Stimulated activated CD4-positive, alpha-beta T cell treated with anti-CD3 and anti-CD28 coated beads, TNF-alpha, amount 100 ng/mL, for 1 hour (primary cell): ENCODE measurements at places on chromosomes 5 and 9.

- DNase-seq = no peak
Measured at GRCh38 chr5:4373051-4373820, 766.9 kb upstream of the ADAMTS16 start.

- DNase-seq = no peak
Measured at GRCh38 chr5:45793638-45794532, 97.7 kb upstream of the HCN1 start.

DNA sequence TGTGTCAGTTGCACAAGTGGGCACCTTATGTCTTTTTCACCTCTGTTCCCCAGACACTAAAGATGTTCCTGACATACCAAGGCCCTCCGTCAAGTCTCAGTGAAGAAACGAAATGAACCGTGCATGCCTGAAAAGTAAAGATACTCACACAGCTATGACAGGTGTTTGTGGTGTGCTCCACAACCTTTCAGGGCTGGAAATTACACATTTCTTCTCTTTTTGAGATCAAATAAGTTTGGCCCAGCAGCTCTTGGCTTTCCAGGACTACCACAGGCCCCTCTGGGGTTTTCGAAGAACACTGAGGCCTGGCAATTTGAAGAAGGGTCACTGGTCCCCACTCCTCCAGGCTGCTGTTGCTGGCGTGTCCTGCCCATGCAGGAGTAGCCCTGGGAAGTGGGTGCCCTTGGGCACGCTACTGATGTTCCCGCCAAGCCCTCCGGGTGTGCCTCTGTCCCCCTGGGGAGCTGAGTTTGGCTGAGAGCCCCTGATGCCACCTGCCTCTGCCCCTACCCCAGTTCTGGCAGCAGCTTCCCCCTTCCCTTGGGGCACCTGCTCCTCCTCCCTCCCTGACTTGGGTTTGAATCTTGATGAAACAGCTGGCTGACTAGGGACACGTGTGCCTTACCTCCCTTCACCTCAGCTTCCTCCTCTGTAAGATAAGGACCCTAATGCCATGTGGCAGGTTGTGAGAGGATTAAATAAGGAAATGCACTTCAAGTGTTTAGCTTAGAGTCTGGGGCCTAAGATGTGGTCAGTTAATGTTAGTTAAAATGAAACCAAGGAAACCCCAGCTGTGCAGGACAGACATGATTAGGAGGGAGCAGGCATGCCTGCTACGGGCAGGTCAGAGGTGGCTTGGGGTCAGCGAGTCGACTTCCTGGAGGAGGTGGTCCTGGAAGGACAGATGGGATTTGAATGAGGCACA lies 49.1 kb upstream of the GADD45G start:
- no peak for DNase-seq

GRCh38 chr9:93043122-93043521 lies 15.4 kb upstream of the SUSD3 start:
- DNase-seq = no peak

DNA sequence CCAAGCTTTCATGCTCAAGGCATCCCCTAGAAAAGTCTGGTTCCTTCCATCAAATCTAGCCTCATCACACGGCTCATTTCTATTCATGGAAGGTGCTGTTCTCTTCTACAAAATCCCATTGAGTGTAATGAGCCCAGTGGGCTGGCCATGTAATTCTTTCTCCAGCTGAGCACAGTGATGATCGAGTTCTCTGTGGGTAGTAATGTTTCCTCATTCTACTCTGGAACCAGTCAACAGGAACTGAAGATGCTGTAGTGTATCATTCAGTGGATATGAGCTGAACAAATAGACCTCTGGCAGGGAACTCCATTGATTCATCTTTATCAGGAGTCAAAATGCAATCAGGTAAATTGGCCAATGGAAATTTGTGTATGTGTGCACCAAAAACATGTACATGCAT lies 149.2 kb downstream of the LRRC70 start:
- no peak for DNase-seq

- DNase-seq = no peak
Measured at GRCh38 chr5:80481019-80481893, 6.6 kb upstream of the FAM151B start.

GRCh38 chr9:121935739-121936138 lies 157.4 kb downstream of the TTLL11 start:
- no peak for DNase-seq

GRCh38 chr5:124438903-124439281 lies 307.5 kb downstream of the ZNF608 start:
- no peak for DNase-seq

DNA sequence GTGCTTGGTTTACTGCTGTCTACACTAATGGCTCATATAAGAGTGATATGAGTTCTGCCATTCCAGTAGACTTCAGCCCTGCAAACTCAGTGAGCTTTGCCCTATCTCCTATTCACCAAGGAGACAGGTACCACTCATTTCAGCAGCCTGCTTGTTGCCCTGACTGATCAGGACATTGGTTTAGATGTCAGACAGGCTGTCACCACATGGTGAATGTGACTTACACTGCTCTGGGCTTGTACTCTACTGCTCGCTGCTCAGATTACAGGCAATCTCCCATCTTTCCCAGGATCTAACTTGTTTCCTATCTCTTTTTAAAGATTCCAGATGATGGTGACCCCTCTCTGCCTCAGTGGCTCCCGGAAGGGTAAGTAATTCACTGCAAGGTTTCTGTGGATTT lies 123.3 kb upstream of the RUSC2 start:
- DNase-seq = no peak

DNA sequence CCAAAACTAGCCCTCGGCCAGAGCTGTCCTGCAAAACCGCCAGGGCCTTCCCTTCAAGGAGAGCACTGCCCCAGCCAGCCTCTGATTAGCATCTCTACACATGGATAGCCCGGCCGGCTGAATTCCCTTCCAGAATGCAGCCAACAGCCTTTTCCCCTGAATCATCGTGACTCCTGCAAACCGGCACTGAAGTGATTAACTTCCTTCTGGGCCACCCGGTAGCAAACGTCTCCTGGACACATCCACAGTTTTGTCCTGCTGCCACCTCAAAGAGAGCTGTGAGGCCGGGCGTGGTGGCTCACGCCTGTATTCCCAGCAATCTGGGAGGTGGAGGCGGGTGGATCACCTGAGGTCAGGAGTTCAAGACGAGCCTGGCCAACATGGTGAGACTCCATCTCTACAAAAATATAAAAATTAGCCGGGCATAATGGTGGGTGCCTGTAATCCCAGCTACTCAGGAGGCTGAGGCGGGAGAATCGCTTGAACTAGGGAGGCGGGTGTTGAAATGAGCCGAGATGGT lies 21.1 kb upstream of the EEIG1 start:
- DNase-seq = no peak

- no peak for DNase-seq
Measured at GRCh38 chr5:158560170-158560569, 539.5 kb downstream of the EBF1 start.

DNA sequence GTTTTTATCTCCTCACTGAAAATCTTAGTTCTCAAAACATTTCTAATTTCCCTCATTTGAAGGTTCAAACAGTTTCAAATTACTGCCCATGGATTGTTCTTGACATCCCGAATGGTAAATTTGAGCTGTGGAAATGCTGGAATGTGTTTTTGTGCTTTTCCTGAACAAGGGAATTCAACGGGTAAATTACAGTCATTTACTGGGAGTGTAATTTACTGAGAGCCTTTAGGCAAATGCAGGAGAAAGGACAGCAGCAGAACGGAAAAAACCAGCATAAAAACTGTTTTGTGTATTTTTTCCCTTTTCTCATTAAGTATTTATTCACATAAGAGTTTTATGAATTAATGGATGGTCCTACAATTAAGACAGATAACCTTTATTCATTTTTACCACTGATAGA lies 139.2 kb downstream of the PBX3 start:
- no peak for DNase-seq

- DNase-seq = no peak
Measured at GRCh38 chr5:118211606-118212005, 776.7 kb downstream of the DTWD2 start.

GRCh38 chr5:139394654-139395566 lies at the start of gene PROB1:
TSS of gene PROB1 (minus strand) at chr5:139395104. CDS start at chr5:139395081, 23 bp downstream.
- no peak for DNase-seq

DNA sequence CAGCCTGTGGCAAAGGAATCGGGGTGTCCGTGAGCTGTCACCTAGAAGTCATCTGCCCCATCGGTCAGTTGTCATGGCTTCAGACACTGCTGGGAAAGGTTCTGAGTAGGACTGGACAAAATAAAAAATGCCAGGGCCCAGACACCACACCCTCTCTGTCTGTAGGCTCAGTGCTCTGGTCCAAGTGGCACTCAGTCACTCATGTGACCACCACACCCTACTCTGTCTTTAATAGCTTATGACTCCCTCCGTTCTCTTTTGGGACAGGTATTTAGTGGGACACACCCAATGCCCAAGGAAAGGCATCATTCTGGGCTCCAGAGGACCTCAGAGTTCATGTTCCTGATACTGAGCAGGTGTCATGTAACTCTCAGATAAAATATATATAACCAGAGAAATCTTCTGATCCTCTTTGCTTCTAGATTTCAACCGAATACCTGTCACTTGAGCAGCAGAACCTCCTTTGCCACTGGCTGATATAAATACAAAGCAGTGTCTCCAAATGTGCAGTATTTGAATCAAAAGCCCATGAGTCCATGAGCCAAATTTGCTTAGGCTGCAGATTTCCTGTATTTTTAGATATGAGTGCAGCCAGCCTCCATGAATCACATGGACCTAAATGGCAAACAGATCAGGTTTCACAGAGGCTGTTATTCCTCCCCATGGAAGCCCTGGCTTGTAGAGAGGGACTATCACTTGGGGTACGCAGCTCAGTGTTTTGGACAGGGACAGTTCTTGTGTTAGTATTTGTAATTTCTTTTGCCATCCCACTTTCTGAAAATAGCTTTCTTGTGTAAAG lies 272.0 kb downstream of the ARHGAP26 start:
- no peak for DNase-seq

DNA sequence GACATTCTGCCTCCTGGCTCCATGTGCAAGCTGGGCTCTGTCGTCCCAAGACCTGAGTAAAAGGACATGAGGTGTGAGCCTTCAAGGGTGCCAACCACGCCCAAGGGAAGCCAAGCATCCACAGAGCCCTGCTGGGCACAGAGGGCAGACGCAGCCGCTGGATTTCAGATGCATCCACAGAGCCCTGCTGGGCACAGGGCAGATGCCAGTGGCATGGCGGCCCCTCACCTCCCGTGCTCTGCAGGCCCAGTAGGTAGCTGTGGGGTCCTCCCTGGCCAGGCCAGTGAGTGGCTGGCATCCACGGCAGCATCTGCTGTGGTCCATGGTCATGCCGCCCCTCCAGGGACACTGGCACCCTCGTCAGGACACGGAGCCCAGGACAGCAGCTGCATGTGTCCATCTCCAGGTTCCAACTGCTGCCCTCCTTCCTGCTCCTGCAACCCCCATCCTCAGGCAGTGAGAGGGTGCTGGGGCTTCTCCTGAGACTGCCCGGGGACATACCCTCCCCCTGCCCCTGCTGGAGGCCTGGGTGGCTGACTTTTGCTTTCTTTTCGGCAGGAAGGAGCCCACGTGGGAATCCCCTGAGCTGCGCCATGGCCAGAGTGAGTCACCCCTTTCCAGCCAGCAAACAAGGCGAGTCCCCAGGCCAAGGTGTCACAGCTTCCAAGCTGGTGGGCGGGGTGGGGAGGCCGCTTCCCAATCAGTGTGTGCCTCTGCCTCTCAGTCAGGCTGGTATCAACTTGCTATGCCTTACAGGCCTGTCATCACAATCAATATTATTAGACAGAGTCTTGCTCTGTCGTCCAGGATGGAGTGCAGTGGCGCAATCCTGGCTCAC lies 4.0 kb upstream of the TRAF2 start:
- peak; percentile 86 for DNase-seq

GRCh38 chr5:127410959-127411358 lies 106.5 kb upstream of the PRRC1 start:
- DNase-seq = no peak
